ENCODE measurements at places on chromosomes 16 and 17. TPM values are rescaled to one million over a fixed set of nuclear protein-coding genes. Genes with fewer than 3 reads are reported as not detected.

GRCh38 chr17:64739316-64740058 lies 77.4 kb upstream of the SMURF2 start:
- H3K4me1 ChIP-seq: peaks cover 39% of the 10 kb centered on the region
- H3K27me3 ChIP-seq: no peaks in the 10 kb centered on the region
- no peak for DNase-seq
- H3K36me3 ChIP-seq: no peaks in the 10 kb centered on the region
- no peak overlapping the region for H3K4me3 ChIP-seq

GRCh38 chr17:67636834-67637520 lies 80.8 kb upstream of the NOL11 start:
- no peaks in the 10 kb centered on the region for H3K27me3 ChIP-seq
- no peak overlapping the region for H3K4me3 ChIP-seq
- H3K4me1 ChIP-seq: peaks cover 29% of the 10 kb centered on the region
- H3K36me3 ChIP-seq: no peaks in the 10 kb centered on the region
- no peak for DNase-seq

The CPHXL gene
- not detected for total RNA-seq

DNA sequence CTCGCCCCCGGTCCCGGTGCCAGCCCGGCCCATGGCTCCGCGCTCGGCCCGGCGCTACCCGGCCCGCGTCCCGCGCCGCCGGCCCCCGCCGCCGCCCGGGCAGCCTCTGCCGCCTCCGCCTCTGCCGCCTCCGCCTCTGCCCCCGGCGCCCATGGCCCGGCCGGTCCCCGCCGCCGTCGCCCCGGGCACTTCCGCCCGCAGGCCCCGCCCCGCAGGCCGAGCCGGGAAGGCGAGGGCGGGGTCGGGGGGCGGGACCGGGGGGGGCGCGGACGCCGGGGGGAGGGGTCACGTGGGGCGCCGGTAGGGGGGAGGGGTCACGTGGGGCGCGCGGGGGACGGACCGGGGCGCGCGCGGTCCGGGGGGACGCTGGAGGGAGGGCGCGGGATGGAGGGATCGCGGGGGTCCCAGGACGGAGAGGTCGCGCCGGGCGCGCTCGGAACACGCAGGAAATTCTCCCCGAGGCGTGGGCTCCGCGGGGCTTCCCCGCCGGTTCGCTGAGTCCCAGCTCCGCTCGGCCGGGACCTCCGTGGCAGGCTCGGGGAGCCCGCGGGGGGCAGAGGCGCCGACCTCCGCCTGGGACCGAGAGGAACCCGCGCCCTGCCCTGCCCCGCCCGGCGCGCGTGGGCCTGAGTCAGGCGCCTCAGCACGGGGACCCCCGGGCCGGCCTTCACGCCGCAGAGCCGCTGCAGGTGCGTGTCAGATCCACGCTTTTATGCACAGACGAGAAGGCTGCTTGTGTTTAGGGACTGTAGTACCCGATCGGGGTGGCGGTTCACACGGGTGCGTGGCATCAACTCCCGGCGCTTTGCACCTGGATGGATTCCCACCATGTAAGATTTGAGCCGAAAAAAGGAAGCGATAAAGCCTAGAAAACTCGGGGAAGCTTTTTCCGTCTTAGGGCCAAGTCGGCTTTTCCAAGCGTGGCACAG lies at the start of gene PGAP6:
Gene PGAP6, minus strand, starts transcription at position 190 of the 929 bp plus-strand sequence. Its CDS starts 157 bp downstream, at position 33.
- H3K27me3 ChIP-seq: no peaks in the 10 kb centered on the region
- peak within 1 kb of the TSS; percentile 95 for H3K4me3 ChIP-seq
- H3K27ac ChIP-seq: peak within 1 kb of the TSS; percentile 93

DNA sequence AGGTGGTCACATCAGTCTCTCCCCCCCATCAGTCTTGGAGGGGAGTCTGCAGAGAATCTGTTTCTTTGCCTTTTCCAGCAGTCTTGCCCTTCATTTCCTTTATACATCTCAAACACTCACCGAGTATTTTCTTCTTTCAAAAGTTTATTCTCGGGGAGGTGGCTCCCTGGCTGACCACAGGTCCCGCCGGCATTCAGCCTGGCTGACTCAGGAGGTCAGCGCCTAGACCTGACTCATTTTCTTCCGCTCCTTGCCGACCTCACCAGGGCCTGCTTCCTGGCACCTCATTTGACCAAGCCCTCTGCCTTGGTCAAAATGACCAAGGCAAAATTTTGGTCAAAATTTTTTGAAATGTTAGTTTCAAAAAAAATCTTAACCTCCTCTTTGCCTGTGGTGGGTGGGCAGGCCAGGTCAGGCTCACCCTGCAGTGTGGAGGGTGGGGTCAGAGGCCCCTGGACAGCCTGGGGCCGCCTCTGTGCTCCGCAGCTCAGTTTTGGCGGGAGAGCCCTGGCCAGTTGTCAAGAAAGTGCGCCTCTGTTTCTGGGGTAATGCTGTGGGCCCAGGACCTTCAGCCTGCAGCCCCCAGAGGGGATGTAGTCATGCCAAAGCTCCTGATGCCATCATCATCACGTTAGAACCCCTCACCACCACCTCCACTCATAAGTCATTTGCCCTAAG lies 165.6 kb downstream of the SPECC1 start:
- H3K27me3 ChIP-seq: no peaks in the 10 kb centered on the region
- no peak for DNase-seq
- no peaks in the 10 kb centered on the region for H3K4me1 ChIP-seq
- no peak overlapping the region for H3K4me3 ChIP-seq
- no peak overlapping the region for H3K27ac ChIP-seq

The TMEM220 gene
- total RNA-seq: 8.6 TPM

GRCh38 chr17:35080536-35080935 lies 17.0 kb upstream of the RFFL start:
- no peaks in the 10 kb centered on the region for H3K4me1 ChIP-seq
- no peak overlapping the region for H3K27ac ChIP-seq

DNA sequence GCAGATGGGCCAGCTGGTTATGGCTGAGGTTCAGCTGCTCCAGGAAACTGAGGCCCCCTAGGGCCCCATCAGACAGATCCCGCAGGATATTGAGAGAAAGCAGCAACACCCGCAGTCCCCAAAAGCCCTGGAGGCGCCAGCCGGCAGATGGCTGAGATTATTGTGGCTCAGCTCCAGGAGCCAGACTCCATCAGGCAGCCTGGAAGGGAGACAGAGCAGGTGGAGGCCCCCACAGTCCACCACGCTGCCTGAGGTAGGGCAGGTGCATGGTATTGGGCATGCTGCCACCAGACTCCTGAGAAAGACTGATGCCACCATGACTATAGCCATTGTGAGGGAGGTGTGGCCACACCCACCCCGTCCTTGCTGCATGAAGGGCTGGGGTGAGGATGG lies 9.5 kb upstream of the TMEM101 start:
- DNase-seq: no peak
- peaks cover 50% of the 10 kb centered on the region for H3K36me3 ChIP-seq
- H3K4me3 ChIP-seq: no peak overlapping the region
- no peak overlapping the region for H3K27ac ChIP-seq
- no peaks in the 10 kb centered on the region for H3K27me3 ChIP-seq

- H3K4me3 ChIP-seq: no peak overlapping the region
- no peak for DNase-seq
- no peaks in the 10 kb centered on the region for H3K27me3 ChIP-seq
- H3K36me3 ChIP-seq: no peaks in the 10 kb centered on the region
- H3K27ac ChIP-seq: no peak overlapping the region
Observed at GRCh38 chr17:61797283-61797682, 66.0 kb downstream of the BRIP1 start.

- H3K27me3 ChIP-seq: no peaks in the 10 kb centered on the region
- no peak for DNase-seq
- H3K36me3 ChIP-seq: no peaks in the 10 kb centered on the region
- peaks cover 59% of the 10 kb centered on the region for H3K4me1 ChIP-seq
- peak overlapping the region; percentile 42 for H3K27ac ChIP-seq
Observed at GRCh38 chr16:67389911-67390815, 3.1 kb downstream of the TPPP3 start.

DNA sequence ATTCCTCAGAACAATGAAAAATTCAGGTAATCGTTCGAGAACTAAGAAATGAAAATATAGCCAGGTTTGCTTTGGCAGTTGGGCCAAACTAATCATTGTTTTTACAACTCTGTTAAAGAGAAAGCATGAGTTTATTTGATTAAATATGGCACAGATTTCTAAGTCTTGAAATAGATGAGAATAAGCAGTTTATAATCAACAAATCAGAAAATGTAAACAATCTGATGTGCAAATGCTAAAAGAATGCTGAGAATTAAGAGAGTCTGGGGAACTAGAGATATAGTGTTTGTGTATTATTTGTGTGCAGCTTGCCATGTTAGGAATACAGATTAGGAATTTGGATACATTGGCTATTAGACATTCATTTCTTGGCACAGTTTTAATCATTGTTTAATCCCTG lies 212.5 kb downstream of the TANC2 start:
- H3K36me3 ChIP-seq: no peaks in the 10 kb centered on the region
- H3K4me3 ChIP-seq: no peak overlapping the region
- no peak overlapping the region for H3K27ac ChIP-seq
- no peak for DNase-seq
- H3K4me1 ChIP-seq: no peaks in the 10 kb centered on the region

GRCh38 chr17:82463391-82463790 lies 4.8 kb downstream of the NARF start:
- peaks cover 9% of the 10 kb centered on the region for H3K4me1 ChIP-seq
- no peak for DNase-seq
- peak overlapping the region; percentile 69 for H3K27ac ChIP-seq
- no peak overlapping the region for H3K4me3 ChIP-seq
- no peaks in the 10 kb centered on the region for H3K27me3 ChIP-seq

GRCh38 chr16:5444189-5444588 lies 346.6 kb upstream of the EEF2KMT start:
- no peak for DNase-seq
- H3K36me3 ChIP-seq: no peaks in the 10 kb centered on the region
- H3K4me3 ChIP-seq: no peak overlapping the region
- H3K27ac ChIP-seq: no peak overlapping the region
- H3K27me3 ChIP-seq: no peaks in the 10 kb centered on the region
- no peaks in the 10 kb centered on the region for H3K4me1 ChIP-seq

The BRIP1 gene
- 0.42 TPM for total RNA-seq

The HOXB2 gene
- total RNA-seq: 6.9 TPM

DNA sequence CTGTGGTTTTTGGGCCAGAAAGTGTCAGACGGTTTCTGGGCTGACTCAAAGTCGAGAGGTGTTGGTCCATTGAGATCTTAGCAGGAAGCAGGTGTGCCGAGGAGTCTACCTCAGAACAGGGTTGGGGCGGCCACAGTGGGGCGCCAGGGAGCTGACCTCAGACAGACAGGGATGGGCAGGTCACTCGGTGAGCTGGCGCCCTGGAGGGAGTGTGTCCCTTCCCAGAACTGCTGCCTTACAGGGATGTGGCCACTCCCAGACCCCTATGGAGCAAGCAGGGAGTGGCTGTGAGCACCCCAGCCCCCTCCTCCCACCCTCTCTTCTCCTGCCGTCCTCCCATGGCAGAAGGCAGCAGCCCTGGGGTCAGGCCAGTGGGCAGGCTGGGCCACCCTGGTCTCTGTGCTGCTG lies 14.0 kb upstream of the DPEP1 start:
- H3K4me3 ChIP-seq: no peak overlapping the region
- DNase-seq: no peak
- peaks cover 8% of the 10 kb centered on the region for H3K4me1 ChIP-seq
- no peak overlapping the region for H3K27ac ChIP-seq
- no peaks in the 10 kb centered on the region for H3K36me3 ChIP-seq

GRCh38 chr17:60087882-60088669 lies 9.4 kb upstream of the HEATR6 start:
- no peak for DNase-seq
- H3K27ac ChIP-seq: no peak overlapping the region
- H3K4me3 ChIP-seq: no peak overlapping the region
- no peaks in the 10 kb centered on the region for H3K27me3 ChIP-seq
- H3K4me1 ChIP-seq: peaks cover 12% of the 10 kb centered on the region

- no peaks in the 10 kb centered on the region for H3K4me1 ChIP-seq
- no peaks in the 10 kb centered on the region for H3K27me3 ChIP-seq
- H3K4me3 ChIP-seq: no peak overlapping the region
- no peak for DNase-seq
- no peak overlapping the region for H3K27ac ChIP-seq
Observed at GRCh38 chr16:28524681-28525171, 14.0 kb downstream of the NUPR1 start.

The OSGIN1 gene
- total RNA-seq: 11.4 TPM

- H3K36me3 ChIP-seq: no peaks in the 10 kb centered on the region
- DNase-seq: no peak
- H3K27me3 ChIP-seq: no peaks in the 10 kb centered on the region
- no peaks in the 10 kb centered on the region for H3K4me1 ChIP-seq
- H3K4me3 ChIP-seq: no peak overlapping the region
- H3K27ac ChIP-seq: no peak overlapping the region
Observed at GRCh38 chr16:1443403-1443973, 868 bp downstream of the CCDC154 start.

- peak overlapping the region; percentile 66 for H3K27ac ChIP-seq
- no peaks in the 10 kb centered on the region for H3K27me3 ChIP-seq
- no peaks in the 10 kb centered on the region for H3K36me3 ChIP-seq
- H3K4me1 ChIP-seq: peaks cover 55% of the 10 kb centered on the region
- DNase-seq: no peak
Observed at GRCh38 chr17:75490953-75491649, 24.2 kb downstream of the CASKIN2 start.
